ENCODE measurements at places on chromosomes 7 and 10.

DNA sequence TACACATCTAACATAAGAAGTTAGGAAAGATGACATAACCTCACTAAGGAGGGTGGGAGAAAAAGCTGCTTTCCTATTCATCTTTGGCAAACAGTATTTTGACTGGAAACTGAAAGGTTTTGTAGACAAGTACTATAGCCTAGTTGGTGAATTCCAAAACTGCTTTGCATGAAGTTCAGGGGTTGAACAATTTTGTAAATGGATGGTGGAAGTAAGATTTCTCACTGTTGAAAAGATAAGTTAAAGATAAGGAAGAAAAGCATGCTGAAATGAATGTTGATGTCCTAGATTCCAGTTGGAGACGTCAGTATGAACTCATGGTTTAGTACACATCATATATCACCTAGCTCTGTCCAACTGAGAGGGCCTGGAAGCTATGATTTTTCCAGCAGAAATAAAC is 159.1 kb upstream of the FEZF1 start:
- no peak for DNase-seq

GRCh38 chr10:3241967-3242650 is 69.5 kb upstream of the PITRM1 start:
- no peak for DNase-seq

DNA sequence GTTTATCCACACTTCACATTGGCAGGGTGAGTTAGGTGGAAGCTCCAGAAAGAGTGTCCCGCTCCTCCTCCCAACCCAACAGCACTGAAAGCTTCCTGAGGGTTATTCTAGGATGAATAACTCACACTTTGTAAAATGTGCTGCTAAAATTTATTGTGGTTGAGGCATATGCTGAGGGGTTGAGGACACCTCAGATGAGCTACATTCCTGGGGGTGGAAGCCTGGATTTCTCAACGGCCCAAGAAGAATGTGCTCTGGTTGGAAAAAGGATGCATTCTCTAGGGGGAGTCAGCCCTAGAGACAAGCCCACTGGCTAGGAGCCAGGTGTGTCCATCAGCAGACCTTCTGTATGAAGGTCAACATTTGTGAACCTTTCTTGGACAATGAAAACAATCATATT is 91.5 kb upstream of the PDE1C start:
- no peak for DNase-seq

- DNase-seq: no peak
These were observed 27.0 kb downstream of the WBP1L start for GRCh38 chr10:102770792-102771191.

GRCh38 chr10:104307576-104308438 is 30.5 kb downstream of the ITPRIP start:
- no peak for DNase-seq

GRCh38 chr7:125563964-125564529 is 634.4 kb upstream of the POT1 start:
- DNase-seq: no peak

DNA sequence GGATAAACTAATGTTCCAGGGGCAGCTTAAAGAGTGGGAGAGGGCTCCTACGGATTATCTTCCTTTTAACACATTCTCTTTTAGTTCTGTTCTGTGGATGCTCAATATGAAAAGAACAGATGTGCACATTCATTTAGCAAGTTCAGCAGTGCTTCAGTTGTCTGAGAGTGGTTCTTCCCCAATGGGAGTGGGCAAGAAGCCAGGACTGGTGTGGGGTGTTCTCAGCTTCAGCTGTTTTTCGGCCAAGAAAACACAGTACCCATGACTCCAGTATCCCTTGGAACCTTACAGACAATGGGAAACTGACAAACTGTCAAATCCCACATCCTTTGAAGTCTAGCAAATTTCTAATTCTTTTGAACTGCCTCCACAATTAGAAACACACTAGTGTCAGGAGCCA is 71.5 kb upstream of the LRRC17 start:
- DNase-seq: no peak

- DNase-seq: no peak
These were observed at the start of gene SSMEM1 for GRCh38 chr7:130207642-130208041. SSMEM1 (plus strand) TSS chr7:130207860; CDS start chr7:130207911, 51 bp downstream.

- DNase-seq: peak; percentile 82
These were observed 22.8 kb downstream of the GNA12 start for GRCh38 chr7:2821161-2821841.

- DNase-seq: no peak
These were observed 1.8 kb downstream of the PGAM2 start for GRCh38 chr7:44063547-44063893.

GRCh38 chr7:95776561-95777185 is 4.3 kb downstream of the DYNC1I1 start:
- no peak for DNase-seq

GRCh38 chr7:122219253-122219865 is 75.3 kb upstream of the AASS start:
- peak; percentile 26 for DNase-seq

DNA sequence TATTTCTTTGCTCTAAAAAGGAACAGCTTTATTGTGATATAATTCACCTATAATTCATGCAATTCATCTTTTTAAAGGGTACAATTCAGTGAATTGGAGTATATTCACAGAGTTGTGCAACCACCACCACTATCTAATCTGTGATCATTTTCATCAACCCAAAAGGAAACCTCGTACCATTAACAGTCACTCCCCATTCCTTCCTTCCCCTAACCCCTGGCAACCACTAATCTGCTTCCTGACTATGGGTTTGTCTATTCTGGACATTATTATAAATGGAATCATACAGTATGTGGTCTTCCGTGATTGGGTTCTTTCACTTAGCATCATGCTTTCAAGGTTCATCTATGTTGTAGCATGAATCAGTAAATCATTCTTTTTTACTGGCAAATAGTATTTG is 52.3 kb downstream of the MKI67 start:
- no peak for DNase-seq

- no peak for DNase-seq
These were observed 17.0 kb downstream of the TRPV5 start for GRCh38 chr7:142916508-142916907.

GRCh38 chr10:34537629-34538231 is 277.4 kb downstream of the PARD3 start:
- no peak for DNase-seq

- no peak for DNase-seq
These were observed 587 bp downstream of the HOXA10 start for GRCh38 chr7:27173511-27173955.

GRCh38 chr10:606762-607544 is 82.5 kb downstream of the DIP2C start:
- no peak for DNase-seq
